Keratinocyte (primary cell): ENCODE measurements at places on chromosomes 7 and 10. TPM values are rescaled to one million over a fixed set of nuclear protein-coding genes. Genes with fewer than 3 reads are reported as not detected.

DNA sequence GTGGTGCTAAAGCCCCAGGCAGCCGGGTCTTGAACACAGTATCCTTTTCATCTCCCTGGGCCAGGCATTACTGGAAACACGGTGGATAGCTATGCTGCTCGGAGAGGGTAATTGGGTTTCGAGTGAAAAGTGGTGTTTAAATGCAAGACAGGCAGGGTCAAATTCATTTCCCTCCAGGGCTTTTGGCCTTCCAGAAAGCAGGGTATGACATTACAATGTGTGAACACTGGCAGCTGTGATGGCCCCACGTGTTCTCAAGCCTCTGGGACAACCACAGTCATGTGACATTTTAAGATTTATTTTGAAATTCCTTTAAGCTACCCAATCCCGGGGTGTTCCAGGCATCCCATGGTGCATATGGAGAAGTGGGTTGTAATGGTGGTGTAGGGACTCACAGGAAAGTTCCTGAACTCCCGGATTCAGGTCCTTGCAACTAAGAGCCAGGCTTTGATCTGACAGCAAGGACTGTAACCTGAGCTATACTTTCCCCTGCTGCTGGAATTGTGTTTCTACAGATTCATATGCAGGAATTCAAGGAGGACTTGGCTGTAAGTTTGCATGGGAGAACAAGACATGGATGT is 46.8 kb downstream of the INSYN2A start:
- no peak for DNase-seq

GRCh38 chr7:116443101-116443523 is 56.4 kb upstream of the CAV2 start:
- peak; percentile 66 for DNase-seq

DNA sequence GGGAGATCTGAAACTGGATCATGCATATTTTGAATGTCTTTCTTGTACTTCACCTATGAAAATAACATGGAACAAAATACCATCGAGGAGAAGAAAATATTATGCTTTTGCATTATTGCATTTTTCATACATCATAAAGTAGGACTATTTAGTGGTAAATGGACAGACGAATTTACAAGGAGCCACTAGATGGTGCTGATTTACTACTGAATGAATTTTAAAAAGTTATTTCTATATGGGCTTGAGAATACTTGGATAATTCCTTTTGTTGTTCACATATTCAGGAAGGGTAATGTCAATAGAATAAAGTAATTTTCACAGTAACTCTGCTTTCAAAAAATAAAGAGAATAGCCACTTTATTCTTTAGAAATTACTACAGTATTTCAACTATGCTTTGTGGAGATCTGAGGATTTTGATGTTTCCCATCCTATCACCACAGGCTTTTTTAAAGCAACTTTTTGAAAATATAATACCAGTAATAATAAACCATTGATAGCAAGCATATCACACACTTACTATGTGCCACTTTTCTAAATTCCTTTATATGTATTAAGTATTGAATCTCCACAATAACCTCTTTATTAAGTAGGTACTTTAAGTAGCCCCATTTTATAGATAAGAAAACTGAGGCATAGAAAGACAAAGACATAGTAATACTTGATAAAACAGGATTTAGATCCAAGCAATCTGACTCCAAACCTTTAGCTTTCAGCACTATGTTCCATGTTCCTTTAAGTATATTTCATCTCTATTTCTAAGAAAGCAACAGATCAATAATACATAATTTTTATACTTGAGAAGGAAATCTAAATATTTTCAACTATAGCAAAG is 38.6 kb downstream of the NEBL start:
- no peak for DNase-seq

DNA sequence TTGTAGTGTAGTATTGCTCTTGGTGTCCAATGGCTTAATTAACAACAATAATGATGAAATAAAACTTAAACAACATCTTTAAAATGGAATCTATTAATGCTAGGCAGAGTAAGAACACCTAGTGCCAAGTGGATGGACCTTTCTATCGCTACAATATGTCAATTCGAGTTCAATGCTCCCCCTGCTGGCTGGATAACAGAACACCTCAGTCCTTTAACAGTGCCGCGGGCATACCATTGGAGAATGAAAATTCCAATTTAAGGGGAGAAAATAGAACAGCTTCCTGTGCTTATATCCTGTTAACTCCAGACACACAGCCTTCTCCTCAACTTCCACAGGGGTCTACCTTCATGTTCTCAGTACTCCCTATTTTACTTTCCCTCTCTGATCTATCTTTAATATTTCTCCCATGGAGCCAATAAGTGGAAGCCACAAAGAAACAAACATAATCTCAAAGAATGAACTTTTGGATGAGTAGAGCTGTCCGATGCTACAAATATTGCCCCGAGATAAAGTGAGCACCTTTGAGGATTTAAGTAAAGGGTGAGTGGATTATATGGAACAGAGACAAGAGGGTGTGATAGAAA is 41.4 kb downstream of the COL1A2 start:
- DNase-seq: no peak

The ABCA13 gene
- 0.23 to 0.76 TPM (median 0.61 TPM) in 3 replicates for polyA plus RNA-seq

The TAC1 gene
- polyA plus RNA-seq: not detected in 3 replicates

The HIPK2 gene
- polyA plus RNA-seq: 4.5 to 13.9 TPM (median 5.8 TPM) in 3 replicates

The ARHGAP19 gene
- 2.9 to 7.5 TPM (median 5.0 TPM) in 3 replicates for polyA plus RNA-seq

The OR2A5 gene
- polyA plus RNA-seq: not detected in 3 replicates

The SLC26A4 gene
- polyA plus RNA-seq: 0.14 to 0.26 TPM (median 0.15 TPM) in 3 replicates

The FRAT2 gene
- 3.8 to 5.5 TPM (median 5.0 TPM) in 3 replicates for polyA plus RNA-seq

The ABCC2 gene
- 2.3 to 3.3 TPM (median 2.5 TPM) in 3 replicates for polyA plus RNA-seq

The METTL27 gene
- polyA plus RNA-seq: 0.90 to 1.4 TPM (median 0.97 TPM) in 3 replicates

The ANKRD61 gene
- polyA plus RNA-seq: 0.10 to 0.22 TPM in 2 of 3 replicates, not detected in the other
